Gastroesophageal sphincter (tissue), 4 donors: ENCODE measurements at places on chromosomes 16 and 17. TPM values are rescaled to one million over a fixed set of nuclear protein-coding genes. Genes with fewer than 3 reads are reported as not detected.

TAC4 gene
- total RNA-seq = not detected

DNA sequence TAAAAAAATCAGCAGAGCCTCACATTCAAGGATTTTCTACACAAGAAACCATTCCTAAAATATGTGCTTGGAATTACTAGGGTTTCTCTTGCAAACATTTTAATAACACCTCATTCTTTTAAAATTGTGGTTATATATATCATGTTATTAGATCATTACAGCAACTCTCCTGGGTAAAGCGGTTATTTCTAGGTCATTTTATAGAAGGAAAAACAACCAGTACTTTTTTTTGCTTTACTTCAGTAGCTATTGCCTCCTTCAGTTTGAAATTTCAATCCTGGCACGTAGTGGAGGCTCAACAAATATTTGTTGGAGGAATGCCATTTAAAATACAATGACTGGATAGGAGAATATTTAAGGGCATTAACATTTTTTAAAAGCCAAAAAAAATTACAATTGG lies 220.6 kb downstream of the CDRT15L2 start:
- no peak for ATAC-seq

- ATAC-seq = no peak
These were observed 42.1 kb upstream of the RPH3AL start for GRCh38 chr17:394718-395095.

CD300H gene
- not detected for total RNA-seq

GRCh38 chr17:42591411-42591810 lies 13.9 kb upstream of the PSMC3IP start:
- ATAC-seq = no peak

- ATAC-seq = no peak
These were observed 29.3 kb downstream of the PRSS54 start for GRCh38 chr16:58265480-58266052.

- no peak for ATAC-seq
These were observed 342.5 kb downstream of the MAF start for GRCh38 chr16:79257953-79258490.
